ENCODE measurements at places on chromosomes 3 and 15. TPM values are rescaled to one million over a fixed set of nuclear protein-coding genes. Genes with fewer than 3 reads are reported as not detected.

Gene EEF1AKMT4
- total RNA-seq: 1.7 TPM

- DNase-seq: no peak
These were observed 114.6 kb downstream of the NFKBIZ start for GRCh38 chr3:101963902-101964362.

DNA sequence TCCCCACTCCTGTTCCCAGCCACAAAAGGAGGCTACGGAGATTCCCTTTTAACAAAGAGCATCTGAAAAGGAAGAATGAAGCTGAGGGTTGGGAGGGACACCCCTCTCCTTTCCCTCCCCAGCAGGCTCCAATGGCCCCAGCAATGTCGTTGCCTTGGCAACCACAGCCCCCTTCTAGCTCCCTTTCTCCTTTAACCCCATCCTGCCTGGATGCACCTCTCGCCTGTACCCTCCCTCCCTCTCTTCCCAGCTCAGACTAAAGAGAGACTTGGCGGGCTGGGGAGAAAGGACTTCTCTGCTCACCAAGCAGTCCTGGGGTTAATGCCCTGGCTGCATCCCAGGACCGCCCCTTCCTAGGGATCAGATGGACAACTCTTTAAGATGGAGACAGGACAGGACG is 7.1 kb upstream of the RPL29 start:
- DNase-seq: no peak

DNA sequence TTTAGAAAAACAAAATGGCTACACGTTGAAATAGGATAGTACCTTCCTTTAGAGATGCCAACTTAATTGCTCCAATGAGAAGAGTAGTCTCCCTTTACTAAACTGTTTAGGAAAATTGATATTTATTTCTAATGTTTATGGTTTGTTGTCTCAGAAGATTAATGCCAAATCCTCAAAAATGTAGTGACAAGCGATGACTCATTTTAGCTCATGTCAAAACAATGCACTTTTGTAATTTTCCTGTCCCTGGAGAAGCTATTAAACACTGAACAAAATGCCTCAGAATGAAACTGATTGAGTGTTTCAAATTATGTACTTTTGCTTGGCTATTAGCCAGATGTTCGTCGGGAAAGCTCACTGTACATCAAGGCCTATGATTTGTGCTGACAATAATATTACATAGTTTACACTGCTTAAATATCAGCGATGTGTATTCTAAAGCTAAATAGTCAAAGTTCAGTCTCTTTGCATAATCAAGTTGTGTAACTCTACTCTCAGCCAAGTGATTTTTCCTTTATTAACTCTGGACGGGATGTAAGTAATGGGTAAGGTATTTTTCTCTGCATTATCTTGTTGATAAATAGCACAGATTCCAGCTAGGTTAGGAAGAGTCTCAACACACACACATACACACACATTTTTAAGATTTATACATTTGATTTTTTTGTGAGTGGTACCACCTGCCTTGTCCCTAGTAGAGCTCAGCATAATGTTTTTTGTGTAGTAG is 83.7 kb downstream of the CMSS1 start:
- DNase-seq: no peak

DNA sequence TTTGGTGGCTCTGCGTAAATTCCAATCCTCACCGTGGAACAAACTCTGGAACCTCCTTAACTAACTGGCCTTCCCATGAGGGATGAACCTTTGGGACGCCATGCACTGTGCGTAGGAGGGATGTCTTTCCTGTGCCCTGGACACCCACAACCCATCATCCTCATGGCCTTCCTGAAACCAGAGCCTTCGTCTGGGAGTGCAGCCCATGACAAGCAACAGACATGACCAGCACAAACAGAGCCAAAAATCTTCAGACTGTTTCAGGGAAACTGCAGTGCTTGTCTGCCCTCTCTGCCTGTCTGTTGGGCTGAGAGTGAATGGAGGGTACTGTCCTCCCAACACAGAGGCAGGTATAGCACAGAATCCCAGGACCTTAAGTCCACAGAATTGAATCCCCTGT is 61.1 kb upstream of the BOC start:
- no peak for DNase-seq

DNA sequence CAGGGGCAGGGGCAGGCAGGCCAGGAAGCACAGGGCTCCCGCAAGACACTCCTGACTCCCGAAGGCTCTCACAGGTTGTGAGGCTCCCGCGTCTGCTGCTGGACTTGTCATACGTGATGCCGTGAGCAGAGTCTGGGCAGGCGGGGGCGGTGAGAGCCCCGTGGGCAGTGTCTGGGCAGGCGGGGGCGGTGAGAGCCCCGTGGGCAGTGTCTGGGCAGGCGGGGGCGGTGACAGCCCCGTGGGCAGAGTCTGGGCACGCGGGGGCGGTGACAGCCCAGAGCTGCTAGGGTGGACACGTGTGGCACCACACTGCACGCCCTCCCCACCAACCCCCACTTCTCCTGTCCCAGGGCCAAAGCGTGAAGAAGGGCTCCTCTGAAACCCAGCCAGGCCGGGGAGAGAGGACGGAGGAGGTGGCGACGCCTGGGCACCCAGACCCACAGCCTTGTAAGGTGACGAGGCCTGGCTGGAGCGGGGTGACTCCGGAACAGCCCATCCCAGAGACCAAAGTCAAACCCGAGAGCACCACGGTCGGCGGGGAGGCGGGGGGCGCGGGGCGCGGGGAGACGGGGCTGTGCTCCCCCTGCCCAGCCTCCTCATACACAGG is 35.0 kb downstream of the TNK2 start:
- no peak for DNase-seq

GRCh38 chr3:160400702-160401150 is 1.3 kb downstream of the SMC4 start:
- peak; percentile 22 for DNase-seq

DNA sequence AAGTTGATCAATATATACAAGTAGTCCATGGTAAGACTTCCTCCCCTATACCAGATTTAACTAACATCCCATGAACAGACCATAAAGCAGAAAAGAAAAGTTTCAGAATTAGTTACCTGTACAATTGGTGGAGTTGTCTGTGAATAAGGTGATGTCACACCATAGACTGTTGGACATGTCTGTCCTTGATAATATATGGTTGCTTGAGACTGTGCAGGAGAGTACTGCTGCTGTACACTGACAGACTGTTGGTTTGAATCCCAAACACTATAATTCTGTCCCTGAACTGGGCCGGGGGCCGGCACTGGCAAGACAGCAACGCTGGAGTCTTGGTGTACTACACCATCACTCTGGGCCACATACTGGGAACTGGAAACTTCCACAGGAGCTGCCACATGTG is 77.2 kb downstream of the NBEAL2 start:
- no peak for DNase-seq

DNA sequence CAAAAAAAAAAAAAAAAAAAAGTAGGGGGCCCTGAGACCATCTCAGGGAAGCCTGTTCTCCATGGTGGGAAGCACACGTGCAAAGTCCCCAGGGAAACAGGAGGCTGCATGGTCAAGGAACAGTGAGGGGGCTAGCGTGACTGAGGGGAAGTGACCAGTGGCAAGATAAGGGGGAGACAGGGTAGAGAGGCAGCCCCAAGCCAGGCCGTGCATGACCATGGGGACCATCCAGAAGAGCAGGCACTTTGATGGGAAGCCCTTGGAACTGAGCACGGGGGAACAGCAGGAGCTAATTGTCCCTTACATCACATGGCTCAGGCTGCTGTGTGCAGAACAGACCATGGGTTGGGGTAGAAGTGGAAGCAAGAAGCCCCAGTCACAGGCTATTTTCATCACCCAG is 196.2 kb downstream of the NTRK3 start:
- no peak for DNase-seq

DNA sequence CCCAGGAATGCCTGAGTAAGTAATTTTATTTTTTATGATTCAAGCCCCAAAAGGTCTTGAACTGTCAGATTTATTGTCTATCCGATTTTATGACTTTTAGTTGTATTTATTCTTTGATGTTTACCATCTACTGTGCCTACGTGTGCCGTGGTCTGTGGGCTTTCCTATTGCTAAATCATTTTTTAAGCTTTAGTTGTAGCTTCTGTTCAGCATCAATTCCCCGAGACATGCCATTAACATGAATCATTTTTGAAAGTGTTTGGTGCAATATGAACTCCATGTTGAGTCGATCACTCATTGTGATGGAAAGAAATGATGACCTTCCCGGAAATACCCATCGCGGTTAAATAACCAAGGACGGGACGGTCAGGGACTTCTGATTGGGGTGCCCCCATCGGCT is 268.7 kb upstream of the THRB start:
- no peak for DNase-seq

GRCh38 chr3:14913926-14914778 is 33.2 kb upstream of the NR2C2 start:
- DNase-seq: no peak
